ENCODE measurements at places on chromosomes 12 and 14.

- no peak for DNase-seq
These were observed 137.0 kb upstream of the LMNTD1 start for GRCh38 chr12:25689996-25690501.

DNA sequence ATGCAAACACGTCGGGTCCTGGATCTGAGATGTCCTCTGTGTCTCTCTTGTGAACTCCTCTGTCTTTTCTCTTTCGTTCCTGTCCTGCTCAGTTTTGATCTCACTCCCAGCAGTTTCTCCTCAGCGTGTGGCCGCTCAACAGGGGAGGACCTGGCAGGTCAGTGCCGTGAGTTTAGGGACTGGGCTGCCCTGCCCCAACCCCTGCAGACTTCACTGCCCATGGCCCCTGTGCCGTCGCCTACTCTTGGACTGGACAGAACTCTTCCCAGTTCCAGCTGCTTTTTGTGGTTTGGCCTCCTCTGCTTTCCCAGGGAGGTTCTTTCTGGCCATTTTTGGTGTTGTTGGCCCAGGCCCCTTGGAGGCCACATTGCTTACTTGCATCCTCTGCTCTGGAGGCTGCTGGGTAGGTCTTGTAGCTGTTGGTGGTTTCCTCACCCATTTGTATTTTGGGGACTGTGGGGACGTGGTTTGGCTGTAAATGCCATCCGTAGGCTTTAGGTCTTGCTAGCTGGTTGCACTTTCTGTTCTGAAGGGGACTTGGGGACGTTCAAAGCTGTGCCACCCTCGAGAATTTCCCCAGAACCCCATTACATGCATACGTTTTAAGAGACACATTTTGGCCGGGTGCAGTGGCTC is 20.0 kb upstream of the DNAH10 start:
- no peak for DNase-seq

GRCh38 chr12:6946920-6947374 is 3.1 kb downstream of the C12orf57 start:
- no peak for DNase-seq

DNA sequence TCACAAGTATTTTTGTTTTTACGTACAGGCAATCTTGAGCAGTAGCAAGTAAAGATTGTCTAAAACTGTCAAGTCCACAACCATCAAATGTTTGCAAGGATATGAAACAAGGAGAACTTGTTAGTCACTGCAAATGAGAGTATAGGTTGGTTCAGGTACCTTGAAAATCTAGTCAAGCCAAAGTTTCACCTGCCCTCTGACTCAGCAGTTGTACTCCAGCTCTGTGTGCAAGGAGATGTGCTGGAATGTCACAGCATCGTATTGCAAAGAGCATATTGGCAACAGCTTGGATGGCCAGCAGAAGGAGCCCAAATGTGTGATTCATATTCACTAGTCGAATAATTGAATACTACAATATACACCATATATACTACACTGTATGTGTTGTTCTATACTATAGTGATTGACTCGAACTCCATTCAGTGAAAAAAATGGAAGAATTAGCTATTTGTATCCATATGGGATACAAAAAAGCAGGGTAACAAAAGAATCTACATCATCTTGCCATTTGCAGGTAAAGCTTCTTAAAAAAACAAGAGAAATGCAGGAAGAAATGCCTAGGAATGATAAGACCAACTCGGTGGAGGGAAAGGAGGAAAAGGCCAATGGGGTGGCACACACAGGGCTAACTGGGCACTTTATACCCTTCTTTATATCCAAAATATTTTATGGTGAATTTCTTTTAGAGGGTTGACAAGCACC is 44.0 kb downstream of the EID3 start:
- no peak for DNase-seq

GRCh38 chr12:1972856-1973317 is 31.4 kb downstream of the DCP1B start:
- no peak for DNase-seq

DNA sequence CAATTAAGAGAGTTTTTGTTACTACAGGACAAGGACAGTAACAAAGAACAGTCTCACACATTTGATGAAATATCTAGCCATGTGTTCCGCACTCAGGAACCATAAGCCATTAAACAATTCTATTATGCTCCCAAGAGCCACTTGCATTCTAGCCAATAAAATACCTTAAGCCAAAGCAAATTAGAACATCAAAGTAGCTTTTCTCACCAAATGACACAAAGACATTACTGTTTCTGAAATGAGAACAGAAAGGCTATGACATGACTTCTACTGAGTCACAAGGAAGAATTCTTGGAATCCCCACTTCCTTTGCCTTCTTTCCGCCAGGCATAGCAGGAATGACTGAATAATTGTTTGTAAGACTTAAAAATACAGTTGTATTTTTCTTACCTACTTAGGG is 445.8 kb downstream of the ATP23 start:
- DNase-seq = no peak

- DNase-seq = no peak
These were observed 186.0 kb downstream of the PAH start for GRCh38 chr12:102730996-102731395.

- no peak for DNase-seq
These were observed 129.0 kb upstream of the SEL1L start for GRCh38 chr14:81662570-81663197.

- DNase-seq = no peak
These were observed 196.0 kb downstream of the RAD51B start for GRCh38 chr14:68015356-68016254.

DNA sequence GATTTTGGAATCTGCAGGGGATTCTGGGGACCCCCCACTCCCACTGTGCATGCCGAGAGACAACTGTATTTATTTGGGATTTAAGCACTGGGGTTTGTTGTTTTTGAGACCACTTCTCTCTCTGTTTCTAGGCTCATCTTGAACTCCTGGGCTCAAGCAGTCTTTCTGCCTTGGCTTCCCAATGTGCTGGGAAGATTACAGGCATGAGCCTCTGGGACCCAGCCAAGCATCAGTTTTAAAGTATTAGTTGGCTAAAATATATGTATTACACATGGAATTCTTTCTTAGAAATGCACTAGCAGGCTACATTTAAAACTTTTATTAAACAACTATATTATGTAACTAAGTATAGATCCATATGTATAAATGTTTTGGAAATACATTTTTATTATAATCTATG is 78.3 kb downstream of the AEBP2 start:
- DNase-seq = no peak

DNA sequence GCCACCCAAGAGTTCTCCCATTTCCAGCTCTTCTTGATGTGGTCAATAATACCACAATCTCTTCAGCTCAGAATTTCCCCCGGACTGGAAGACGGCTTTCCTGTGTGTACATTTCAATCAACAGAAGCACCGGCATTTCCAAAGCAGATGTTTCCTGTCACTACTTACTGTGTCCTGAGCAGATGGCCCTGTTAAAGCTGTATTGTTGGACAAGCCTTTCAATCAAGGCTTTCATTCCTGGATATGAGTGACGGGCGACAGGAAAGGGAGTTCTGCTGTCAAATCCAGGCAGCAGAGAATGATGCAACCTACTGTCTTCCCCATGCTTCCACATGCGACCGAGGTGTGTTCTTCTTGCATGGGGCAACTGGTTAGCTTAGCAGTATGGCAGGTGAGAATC is 76.4 kb upstream of the CCDC60 start:
- DNase-seq = no peak

- DNase-seq = no peak
These were observed 143.0 kb downstream of the TMTC1 start for GRCh38 chr12:29640589-29641345.

DNA sequence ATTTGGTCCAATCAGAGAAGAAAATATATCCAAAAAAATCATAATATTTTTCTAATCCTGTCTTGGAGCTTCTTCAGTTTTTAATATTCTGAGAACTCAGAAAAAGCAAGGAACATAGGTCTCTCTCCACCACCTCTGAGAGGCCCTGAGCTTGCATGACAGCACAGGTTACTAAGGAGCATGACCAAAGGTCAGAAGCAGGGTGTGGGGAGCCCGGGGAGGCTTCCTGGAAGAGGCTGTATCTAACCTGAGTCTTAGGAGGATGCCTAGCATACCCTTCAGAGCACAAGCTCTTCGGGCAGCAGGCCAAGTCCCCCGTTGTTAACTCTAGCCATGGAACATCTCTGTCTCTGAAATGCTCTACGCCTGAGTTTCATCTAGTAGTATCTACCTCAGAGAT is 15.7 kb upstream of the STON2 start:
- no peak for DNase-seq

DNA sequence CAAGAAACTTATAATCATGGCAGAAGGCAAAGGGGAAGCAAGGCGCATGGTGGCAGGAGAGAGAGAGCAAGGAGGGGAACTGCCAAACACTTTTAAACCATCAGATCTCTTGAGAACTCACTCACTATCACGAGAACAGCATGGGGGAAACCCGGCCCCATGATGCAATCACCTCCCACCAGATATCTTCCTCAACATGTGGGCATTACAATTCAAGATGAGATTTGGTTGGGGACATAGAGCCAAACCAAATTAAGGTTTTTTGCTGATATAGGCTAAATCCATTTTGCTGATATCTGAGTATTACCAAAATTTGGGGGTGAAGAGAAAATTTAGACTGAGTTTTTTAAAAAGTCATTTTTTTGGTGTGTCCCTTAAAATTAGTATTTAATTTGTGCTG is 54.9 kb upstream of the TMX1 start:
- DNase-seq = no peak

DNA sequence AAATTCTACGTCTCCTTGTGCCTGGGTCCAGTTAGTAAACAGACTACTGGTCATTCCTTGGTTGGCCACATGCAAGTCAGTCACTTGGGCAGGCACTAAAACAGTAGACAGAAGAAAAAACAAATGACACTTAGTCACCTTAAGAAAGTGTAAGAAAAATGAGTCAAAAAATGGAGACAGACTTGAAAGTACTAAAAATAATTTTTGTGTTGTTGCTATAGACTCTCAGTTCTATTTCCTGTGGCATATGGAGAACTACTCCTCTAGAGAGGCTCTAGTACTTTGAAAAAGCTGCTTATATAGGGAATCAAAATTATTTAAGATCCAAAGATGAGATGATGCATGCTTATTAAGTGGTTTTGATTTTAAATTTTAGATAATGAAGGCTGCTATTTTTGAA is 56.0 kb downstream of the PTPRB start:
- DNase-seq = no peak

- no peak for DNase-seq
These were observed 31.7 kb upstream of the TUBA1C start for GRCh38 chr12:49232940-49233841.

DNA sequence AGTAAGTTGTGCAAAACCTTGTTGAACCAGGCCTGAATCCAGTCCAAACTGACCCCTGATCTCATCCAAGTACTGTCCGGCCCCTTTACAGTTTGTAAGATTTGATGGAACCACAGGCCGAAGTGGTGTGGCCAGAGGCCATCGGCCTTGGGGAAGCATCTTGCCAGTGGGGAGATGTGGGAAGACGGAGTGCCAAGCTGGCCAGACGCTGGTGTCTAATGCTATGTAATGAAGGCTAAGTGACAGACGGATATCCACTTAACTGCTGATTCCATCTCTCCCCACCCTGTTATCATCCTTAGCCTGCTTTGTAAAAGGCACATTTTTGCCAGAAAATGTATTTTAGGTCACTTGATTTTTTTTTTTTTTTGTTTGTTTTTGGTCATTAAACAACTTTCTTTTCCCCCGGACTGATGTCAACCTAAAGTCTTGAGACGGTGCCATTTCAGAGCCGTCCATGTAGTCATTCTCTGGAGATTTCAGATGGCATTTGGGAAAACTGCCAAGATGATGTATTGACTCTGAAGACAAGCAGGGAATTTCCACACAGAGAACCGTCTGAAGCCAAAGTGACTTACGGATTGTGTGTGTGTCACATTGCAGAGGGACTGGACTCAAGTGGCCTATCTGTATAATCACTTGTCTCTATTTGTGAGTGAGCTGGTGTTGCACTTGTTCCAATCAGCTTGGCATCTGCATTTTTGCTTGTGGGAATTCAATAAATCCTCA is 86.5 kb upstream of the MANSC4 start:
- no peak for DNase-seq

DNA sequence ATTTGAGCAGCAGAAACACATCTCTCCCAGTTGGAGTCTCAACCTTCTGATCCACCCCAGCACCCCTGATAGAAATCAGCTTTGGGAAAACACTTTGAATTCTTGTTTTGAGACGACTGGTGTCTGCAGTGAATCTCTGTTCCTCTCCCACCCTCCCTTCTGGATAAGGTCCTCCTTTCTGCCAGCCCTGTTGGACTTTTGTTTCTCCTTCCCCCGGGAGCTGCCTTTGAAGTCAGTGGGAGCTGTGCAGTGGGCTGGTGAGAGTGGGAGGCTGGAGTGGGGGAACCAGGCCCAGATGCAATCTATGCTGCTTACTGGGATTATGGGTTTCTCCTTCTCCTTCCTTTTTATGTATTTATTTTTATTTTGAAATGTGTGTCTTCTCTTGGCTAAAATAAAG is 49.0 kb downstream of the FLRT2 start:
- DNase-seq = no peak

DNA sequence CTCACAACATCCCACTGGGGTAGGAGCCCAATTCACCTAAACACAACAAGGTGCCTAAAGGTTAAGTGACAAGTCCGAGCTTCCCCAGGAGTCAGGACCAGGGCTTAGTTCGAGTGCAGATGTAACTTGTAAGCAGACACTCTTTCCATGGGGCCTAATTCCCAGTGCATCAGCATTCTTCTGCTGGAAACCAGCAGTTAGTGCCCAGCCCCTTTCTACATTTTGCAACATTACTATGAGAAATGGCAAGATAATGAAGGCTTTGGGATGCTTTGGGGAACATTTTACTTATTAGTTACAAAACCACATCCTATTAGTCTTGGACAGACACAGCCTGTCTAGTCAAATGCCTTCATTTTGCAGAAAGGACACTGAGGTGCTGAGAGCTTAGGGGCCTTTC is 179.8 kb downstream of the CALM1 start:
- no peak for DNase-seq

- DNase-seq = no peak
These were observed 13.9 kb downstream of the ACTR6 start for GRCh38 chr12:100214518-100214917.

DNA sequence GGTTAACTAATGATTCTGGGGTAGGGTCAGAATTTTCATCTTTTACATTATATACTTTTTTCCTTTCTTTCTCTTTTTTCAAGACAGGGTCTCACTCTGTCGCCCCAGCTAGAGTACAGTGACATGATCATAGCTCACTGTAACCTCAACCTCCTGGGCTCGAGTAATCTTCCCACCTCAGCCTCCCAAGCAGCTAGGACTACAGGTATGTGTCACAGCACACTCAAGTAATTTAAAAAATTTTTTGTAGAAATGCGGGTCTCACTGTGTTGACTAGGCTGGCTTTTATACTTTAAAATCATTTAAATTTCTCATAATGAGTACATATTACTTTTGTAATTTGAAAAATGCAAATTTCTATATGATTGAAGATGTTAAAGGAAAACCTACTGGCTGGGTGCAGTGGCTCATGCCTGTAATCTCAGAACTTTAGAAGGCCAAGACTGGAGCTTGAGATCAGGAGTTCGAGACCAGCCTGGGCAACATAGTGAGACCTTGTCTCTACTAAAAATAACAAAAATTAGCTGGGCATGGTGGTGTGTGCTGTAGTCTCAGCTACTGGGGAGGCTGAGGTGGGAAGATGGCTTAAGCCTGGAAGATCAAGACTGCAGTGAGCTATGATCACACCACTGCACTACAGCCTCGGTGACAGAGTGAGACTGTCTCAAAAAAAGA is 25.7 kb downstream of the R3HDM2 start:
- DNase-seq = no peak

Data from stimulated activated CD8-positive, alpha-beta memory T cell treated with anti-CD3 and anti-CD28 coated beads, Interleukin-4, amount 100 ng/mL, for 1 hour (primary cell).